Femur (tissue), 1 donor: ENCODE measurements at places on chromosomes 2 and 18.

DNA sequence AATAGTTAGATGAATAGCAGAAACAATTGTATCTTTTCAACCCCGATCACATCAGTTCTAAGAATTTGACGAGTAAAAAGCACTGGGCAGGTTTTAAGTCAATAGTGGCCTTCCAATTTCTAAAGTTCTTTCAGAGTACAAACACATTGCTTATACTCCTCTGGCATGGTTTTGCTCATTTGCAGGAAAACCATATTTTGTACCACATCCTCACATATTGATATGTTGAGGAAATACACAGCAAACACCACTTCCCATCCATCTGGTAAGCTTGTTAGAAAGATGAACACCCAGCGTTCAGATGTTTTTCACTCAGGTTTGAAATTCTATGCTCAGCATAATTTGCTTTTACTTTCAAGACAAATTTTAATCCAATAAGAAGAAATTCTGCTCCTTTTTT lies 344.6 kb upstream of the ACVR2A start:
- DNase-seq = no peak

DNA sequence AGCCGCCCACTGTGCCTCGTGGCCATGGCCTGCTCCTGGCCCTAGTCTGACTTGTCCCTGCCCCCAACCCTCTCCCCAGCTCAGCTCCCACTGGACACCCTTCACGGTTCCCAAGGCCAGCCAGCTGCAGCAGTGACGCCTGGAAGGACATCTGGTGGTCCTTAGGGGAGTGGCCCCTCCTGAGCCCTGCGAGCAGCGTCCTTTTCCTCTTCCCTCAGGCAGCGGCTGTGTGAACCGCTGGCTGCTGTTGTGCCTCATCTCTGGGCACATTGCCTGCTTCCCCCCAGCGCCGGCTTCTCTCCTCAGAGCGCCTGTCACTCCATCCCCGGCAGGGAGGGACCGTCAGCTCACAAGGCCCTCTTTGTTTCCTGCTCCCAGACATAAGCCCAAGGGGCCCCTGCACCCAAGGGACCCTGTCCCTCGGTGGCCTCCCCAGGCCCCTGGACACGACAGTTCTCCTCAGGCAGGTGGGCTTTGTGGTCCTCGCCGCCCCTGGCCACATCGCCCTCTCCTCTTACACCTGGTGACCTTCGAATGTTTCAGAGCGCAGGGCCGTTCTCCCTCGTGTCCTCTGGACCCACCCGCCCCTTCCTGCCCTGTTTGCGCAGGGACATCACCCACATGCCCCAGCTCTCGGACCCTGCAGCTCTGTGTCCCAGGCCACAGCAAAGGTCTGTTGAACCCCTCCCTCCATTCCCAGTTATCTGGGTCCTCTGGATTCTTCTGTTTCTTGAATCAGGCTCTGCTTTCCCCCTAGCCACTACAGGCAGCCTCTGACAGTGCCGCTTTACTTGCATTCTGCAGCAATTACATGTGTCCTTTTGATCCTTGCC lies 35.8 kb downstream of the ANO7 start:
- peak; percentile 78 for DNase-seq

DNA sequence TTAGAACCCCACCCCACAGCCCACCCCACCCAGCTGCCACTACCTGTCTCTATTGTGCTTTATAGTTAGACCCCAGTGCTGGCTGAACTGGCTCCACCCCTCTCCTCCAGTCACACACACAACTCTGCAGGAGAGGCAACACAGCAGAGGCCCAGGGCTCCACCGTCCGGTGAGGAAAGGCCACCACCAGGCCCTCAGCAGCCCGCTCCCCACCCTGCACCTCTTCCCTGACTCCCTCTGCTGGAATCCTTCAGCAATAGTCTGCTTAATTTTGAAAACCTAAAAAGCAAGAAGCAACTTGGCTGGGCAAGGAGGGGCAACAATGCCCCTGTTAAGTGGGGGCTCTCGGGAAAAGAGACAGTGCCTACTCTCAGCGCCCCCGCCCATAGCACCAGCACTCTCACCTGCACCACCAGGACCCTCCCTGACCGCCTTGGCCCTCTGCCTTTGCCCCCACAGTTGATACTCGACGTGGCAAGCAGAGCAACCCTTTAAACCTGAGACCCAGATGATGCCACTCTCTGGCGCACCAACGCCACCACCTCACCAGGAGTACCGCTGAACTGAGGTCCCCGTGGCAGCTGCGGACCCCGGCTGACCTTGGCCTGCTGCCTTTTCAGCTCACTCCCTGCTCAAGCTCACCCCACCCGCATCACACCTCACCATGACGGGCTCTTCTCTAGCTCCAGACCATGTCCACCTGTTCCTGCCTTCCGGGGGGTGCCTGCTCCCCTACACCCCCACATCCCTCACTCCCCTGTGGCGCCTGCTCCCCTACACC lies 45.7 kb downstream of the NDUFA10 start:
- peak; percentile 76 for DNase-seq

DNA sequence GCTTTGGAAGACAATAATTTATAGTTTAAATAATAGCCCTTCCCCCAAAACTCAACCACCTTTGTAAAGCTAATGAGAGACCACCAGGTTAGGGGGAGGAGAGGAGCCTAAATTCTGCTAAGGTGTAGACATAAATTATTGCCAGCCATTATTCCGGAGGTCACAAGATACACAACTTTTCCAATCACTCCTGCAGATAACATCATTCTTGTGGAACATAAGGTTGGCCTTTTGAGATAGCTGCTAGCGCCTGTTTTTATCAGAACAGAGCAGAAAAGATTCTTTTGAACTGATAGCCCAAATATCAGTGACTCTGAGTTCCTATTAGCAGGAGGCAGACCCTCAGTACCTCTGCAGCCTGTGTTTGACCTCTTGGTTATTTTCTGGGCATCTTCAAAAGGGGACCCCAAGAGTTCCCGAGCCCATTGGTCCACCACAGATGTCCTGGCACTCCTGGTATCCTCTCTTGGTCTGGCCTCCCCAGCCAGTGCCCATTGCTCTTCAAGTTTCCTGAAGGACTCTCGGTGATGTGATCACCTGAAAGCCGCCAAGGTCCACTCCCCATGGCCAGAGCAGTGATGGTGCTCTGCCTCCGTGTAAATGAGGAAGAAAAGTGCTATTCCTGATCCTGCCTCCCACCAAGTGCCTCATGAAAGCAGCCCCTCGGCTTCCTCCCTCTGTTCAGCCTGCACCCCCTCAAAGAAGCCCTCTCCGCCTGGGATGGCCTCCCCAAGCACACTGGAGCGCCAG lies 38.5 kb upstream of the LAPTM4A start:
- no peak for DNase-seq

GRCh38 chr2:133952420-133952819 lies 301.5 kb upstream of the MGAT5 start:
- no peak for DNase-seq

DNA sequence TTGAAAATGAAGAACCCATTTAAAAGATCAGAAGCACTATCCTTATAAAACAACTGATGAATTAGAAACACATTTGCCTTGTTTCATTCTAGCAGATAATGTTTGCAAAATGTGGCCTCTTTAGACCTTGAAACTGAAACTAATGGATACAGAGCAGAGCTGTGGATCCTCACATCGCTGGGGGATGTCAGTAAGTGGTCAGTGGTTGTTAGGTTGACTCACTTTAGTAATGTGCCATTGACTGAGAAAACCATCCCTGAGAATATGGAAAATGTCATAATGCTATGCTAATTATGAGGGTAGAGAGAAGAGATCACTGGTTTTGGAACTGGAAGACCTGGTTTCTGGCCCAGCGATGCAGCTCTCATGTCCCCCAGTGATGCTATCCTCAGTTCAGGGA lies 176.7 kb downstream of the MYO1B start:
- no peak for DNase-seq

- DNase-seq = no peak
Observed at GRCh38 chr2:53842891-53843290, 16.9 kb downstream of the GPR75 start.

DNA sequence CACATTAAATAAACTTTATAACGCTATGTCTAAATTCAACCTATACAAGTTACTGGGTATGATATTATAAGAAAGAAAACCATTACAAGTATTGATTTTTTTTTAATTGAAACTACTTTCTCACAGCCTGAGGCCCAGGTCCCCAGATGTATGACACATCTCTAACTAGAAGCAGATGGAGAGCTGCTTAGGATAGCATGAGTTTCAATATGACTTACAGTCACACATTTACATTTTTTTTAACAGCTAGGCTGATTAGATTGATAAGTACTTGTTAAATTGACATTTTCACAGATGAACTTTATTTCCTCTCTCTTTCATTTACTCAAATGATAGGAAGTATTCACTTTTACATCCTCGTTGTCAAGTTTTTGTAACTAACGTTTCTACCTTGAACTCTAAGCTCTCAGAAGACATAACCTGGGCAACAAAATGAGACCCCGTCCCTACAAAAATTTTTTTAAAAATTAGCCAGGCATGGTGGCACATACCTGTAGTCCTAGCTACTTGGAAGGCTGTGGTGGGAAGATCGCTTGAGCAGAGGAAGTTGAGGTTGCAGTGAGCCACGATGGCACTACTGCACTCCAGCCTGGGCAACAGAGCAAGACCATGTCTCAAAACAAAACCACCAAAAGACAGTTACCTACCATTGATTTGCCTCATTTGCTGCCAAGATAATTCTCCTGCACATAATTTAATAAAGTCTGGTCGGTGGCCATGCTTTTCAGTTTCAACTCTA lies 52.4 kb downstream of the STK39 start:
- DNase-seq = no peak

GRCh38 chr2:101998896-101999789 lies 7.4 kb downstream of the IL1R2 start:
- DNase-seq = no peak

- no peak for DNase-seq
Observed at GRCh38 chr2:37653093-37653492, 18.3 kb downstream of the CDC42EP3 start.
